HFFc6 (cell line): ENCODE measurements at places on chromosomes 6 and 20. TPM values are rescaled to one million over a fixed set of nuclear protein-coding genes. Genes with fewer than 3 reads are reported as not detected.

DNA sequence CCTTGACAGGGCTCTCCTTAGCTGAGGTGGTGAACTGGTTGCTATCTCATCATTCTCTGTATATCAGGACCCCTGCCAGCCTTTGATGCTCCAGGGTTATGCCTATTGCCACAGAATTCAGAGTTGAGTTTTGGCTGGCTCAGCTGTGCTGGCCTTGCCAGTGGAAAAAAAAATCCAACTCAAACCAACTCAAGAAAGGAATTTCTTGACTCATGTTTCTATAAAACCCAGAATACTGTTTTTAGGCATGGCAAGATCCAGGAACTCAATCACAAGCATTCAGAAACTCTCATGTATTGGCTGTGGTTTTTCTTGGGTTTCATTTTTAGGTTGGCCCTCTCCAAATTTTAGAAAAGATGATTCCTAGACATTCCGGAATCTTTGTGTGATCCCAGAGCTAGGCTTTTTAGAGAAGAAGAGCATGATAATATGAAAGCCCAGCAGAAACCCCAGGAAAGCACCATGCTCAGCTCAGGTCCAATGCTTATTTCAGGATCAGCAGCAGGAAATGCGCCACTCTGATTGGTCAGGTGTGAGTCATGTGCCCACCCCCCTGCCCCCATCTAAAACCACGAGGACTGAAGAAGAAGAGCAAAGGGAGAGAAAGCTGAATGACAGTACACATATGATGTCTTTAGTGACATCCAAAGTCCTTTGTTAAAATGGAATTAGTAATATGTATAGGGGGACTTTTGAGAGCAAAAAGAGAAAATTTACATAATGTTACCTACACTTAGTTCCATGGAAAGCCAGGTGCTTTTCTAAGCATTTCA lies 122.9 kb downstream of the RNF144B start:
- peak; percentile 13 for DNase-seq

DNA sequence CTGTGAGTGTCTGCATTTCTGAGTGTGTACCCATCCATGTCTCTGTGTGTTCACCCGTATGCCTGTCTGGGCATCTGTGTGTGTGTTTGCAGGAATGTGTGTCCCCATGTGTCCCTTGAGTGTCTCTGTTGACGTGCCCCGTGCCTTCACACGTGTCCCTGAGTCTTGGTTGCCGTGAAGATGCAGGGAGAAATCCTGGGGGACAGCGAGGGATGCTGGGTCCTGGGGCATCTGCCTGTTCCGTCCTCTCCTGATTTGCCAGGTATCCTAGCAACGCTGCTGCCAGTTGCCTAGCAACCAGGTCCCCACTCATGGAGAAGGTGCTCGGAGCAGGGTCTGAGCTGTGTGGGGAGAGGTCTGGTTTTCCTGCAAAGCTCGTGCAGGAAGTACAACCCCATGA lies 6.0 kb upstream of the LKAAEAR1 start:
- no peak for DNase-seq

DNA sequence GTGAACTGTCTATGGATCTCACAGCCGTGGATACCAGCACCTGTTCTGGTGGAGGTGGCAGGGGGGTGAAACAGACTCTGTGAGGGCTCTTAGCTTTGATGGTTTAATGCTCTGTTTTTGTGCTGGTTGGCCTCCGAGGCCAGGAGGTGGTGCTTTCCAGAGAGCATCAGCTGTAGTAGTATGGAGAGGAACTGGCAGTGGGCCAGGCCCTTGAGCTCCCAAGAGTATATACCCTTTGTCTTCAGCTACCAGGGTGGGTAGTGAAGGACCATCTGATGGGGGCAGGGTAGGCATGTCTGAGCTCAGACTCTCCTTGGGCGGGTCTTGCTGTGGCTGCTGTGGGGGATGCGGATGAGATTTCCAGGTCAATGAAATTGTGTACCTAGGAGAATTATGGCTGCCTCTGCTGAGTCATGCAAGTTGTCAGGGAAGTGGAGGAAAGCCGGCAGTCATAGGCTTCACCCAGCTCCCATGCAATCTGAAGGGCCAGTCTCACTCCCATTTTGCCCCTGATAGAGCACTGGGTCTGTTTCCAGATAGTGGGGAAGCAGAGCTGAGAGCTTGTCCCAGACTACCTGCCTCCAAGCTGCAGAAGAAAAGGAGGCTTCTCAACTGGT lies 102.7 kb upstream of the AHI1 start:
- no peak for DNase-seq

DNA sequence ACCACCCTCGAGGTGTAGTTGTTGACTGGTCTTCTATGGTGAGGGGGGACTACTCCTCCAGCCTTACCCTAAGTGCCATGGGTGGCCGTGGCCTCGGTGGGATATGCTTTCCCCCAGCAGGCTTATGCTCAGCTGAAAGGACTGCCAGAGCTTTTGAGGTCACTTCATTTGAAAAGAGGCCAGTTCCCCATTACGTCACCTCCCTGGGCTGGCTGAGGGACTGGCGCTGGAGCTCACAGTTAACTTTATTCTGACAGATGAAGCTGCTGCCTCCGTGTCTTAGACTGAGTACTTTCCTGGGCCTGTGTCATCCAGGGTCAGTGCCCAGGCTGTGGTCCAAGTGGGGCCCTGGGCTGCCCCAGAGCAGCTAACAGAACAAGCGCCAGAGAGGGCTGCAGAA lies 42.8 kb upstream of the PCMTD2 start:
- peak; percentile 40 for DNase-seq

GRCh38 chr6:46281110-46281509 lies 110.3 kb upstream of the ENPP5 start:
- no peak for DNase-seq

- peak; percentile 1 for DNase-seq
These were observed 141.3 kb downstream of the IMPG1 start for GRCh38 chr6:75931011-75931680.

- DNase-seq, result no peak
These were observed 45.9 kb downstream of the SSR1 start for GRCh38 chr6:7267071-7267465.

The TMEM200A gene
- 71.3 to 127 TPM (median 81.4 TPM) in 3 replicates for total RNA-seq

The APOM gene
- 2.4 and 2.5 TPM in 2 replicates for total RNA-seq

DNA sequence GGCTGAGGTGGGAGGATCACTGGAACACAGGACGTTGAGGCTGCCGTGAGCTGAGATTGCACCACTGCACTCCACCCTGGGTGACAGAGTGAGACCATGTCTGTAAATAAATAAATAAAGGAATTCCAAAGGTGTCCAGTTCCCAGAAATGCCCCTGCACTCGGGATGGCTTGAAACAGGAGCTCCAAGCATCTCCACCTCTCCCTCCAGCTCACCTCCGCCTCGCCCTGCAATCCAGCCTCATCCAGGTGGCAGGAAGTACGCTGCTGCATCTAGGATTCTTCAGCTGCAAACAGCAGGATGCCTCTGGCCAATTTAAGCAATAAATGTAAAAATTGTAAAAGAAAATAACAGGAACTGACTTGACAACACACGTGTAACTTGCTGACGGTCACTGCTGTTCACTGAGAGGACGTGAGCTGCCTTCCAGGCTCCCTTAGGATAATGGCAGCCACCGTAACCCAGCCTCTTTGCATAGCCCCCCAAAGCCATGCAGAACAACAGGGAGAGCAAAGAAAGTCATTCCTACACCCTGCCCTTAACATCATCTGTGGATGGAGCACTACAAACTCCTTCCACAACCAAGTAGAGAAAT lies 11.4 kb upstream of the GRM4 start:
- no peak for DNase-seq

- DNase-seq, result no peak
These were observed 16.8 kb downstream of the LRRN4 start for GRCh38 chr20:6037082-6037481.

DNA sequence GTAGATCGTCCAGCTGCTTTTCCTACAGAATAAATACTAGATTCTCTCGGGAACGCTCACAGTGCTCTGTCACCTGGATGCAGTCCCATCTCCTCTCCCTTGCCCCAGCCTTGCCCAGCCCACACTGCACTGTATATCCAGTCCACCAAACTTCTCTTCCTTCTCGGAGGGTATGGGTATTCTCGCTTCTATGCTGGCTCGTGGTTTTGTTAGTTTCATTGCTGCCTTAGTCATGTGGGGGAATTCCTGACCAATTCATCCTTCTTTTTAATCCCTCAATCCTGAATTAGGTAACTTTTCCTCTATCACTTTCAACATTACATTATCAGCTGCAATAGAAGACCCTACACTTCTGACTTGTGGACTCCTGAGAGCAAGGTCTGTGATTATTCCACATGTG lies 252.4 kb downstream of the GMDS start:
- DNase-seq, result peak; percentile 19

- DNase-seq, result peak; percentile 86
These were observed 120.8 kb downstream of the OR2B2 start for GRCh38 chr6:27791182-27791943.

The KCNK16 gene
- not detected in 3 replicates for total RNA-seq

DNA sequence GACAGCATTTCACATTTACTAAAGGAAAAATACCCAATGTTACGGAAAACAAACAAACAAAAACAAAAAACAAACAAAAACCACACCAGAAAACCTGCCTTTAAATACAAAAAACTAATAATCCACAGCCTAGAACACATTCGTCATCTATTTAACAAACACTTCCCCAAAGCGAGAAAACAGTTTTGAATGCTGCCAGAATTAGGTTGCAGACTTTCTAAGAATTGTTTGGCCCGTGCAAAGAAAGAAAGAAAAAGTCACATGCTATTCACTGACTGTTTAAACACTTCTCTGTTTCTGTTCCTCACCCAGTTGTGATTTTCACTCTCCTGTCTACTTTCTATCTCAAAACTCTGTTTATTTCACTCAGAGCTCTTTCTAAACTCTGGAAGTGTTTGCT lies 52.5 kb downstream of the BCAS1 start:
- DNase-seq, result no peak

DNA sequence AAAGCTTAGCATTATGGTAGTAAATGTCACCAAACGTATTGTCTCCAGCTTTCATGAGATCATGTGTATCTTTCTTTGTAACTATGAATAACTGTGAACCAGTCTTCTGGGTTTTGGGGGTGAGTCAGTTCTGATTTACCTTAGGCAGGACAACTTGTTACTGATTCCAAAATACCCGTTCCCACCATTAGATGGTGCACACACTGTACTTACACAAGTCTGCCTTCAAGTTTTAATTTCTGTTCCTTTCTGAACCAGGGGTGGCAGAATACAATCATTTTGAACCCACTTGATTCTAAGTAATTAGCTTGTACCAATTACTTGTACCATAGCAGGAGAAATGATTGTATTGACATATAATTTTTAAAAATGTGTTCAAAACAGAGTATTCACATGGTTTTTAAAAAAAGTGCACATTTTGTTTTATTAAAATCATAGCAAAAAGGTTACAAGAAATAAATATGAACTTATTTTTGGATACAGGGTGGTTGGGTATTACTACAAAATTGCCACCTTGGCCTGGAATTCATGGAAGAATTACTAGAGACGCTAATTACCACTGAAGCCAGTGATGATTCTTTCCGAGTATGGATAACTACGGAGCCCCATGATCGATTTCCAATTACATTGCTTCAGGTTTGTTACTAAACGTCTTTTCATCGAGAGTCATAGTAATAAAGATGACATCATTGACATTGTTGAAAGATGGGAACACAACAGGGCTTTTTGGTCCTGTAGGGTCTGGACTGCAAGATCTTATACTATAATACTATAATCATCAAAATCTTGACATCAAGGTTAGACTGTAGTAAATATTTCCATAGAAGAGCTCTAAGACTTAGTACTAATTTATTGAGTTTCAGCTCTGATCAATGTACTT lies 75.2 kb upstream of the GLP1R start:
- peak; percentile 72 for DNase-seq

DNA sequence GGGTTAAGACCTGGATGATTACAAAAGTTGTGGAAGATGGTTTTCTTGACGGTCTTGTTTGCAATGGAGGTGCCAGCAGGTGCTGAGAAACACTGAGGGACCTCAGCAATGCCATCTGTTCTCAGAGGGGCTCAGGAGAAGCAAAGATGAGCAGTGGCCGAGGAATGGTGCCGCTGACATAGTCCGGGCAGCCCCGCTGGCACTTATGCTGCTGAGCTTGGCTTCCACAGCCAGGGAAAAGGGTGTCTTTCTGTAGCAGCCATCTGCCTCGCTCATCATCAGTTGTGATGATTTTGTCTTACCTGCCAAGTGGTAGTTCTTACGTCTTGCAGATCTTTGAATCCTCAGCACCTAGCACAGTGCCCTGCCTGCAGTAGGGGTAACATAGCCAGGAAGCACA lies 55.7 kb downstream of the PPP1R14C start:
- DNase-seq, result no peak

DNA sequence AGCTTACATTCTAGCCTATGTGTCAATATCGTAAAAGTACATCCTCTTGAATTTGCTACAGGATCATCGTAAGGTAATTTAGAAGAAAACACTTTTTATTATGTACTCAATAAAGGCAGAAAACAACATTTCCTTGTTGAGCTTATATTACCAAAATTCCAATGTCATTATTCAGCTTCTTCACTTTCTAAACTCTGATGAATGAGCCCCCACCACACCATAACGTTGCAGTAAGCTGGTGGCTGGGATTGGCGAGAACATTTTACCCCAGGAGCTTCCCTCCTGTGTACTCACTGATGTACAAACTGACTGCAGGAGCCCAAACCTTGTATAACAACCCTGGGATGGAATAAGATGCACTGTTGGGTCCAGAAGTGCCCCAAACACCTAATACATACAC lies 238.1 kb upstream of the MARCKS start:
- DNase-seq, result no peak
